ENCODE measurements at places on chromosomes 11 and 22.

- peak; percentile 67 for DNase-seq
Measured at GRCh38 chr11:62556875-62557631, 10.4 kb upstream of the AHNAK start.

DNA sequence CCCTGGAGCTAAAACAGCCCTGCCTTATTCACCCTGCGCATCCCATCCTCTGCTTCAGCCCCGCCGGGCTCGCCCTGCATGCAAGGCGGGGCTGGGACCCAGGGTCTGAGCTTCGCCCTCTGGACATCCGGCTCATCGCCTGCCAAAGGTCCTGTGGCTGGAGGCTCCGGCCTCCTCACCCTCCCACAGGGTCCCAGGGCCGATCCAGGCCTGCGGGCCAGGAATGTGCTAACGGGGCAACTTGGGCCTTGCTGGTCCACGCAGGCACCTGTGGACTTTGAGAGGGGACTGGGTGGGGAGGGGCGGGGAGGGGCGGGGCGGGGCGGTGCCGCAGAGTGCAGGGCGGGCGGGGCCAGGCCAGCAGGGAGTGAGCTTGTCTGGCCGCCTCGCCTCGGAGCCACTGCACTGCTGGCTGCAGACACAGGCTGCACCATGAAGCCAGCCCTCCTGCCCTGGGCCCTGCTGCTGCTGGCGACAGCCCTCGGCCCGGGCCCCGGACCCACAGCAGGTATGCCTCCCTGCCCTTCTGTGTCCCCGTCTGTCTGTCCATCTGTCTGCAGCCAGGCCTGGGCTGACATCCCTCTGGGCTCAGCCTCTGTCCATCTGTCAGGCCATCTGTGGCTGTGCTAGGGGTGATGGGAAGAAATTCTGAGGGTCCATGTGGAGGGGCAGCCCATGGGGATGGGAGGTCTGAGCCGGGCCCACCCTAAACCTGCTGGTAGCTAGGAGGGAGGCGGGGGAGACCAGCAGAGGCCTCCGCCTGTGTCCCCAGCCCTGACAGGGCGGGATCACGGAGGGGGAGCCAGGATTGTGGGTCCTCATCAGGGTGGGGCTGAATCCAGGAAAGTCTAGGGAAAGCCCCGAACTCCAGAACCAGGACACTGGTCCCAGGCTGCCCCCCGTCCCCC, at the start of gene SUSD2:
TSS of gene SUSD2 (plus strand) at position 400 of the 908 bp plus-strand sequence. CDS start at position 433, 33 bp downstream.
- DNase-seq: no peak

DNA sequence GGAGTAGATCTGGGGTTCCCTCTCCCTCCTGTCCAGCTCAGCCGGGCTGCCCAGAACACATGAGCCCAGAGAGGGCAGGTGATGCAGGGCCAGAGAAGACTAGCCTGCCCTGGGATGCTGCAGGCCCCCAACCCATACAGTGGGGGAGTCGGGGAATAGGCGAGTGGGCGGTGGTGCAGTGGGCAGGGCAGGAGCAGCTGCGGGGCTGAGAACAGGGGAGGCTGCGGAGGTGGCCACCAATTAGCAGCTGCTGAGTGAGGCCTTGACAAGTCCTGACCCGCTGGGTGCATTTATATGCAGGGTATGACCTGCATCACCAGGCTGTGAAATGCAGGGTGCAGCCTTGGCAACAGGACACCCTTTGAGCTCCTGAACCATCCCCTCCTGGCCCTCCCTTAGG, 43.1 kb downstream of the NFAM1 start:
- no peak for DNase-seq

DNA sequence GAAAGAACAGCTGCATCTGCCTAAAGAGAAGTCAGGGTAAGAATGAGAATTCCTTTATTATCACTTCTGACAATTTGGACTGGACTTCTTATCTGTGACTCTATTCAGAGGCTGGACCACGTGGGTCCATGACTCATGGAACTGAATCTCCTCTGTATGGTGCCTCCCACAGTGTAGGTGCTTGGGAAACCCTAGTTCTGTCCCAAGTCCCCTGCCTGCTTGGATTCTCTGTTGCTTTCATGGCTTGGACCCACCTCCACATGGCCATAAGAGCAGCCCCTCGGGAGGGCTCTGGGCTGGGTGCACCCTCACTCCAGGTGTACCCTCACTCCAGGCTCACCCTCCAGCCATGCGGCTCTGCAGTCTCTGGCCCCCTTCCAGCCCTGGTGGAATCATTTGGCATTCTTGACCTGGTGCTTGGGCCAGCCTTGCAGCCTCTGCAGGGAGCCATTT, 153.4 kb downstream of the CACNA1I start:
- DNase-seq: no peak
